A172 (cell line): ENCODE measurements at places on chromosomes 11 and 22. TPM values are rescaled to one million over a fixed set of nuclear protein-coding genes. Genes with fewer than 3 reads are reported as not detected.

GRCh38 chr11:36373016-36374010 lies 77.2 kb downstream of the PRR5L start:
- DNase-seq, result no peak

MS4A6A gene
- total RNA-seq, result not detected in 2 replicates

GRCh38 chr11:120952461-120953434 lies 71.2 kb upstream of the TBCEL start:
- DNase-seq, result peak; percentile 52

SCGB1A1 gene
- total RNA-seq, result not detected in 2 replicates

GGTLC3 gene
- total RNA-seq, result not detected in 2 replicates

OR52I1 gene
- not detected in 2 replicates for total RNA-seq
